ENCODE measurements at places on chromosomes 7 and 10.

DNA sequence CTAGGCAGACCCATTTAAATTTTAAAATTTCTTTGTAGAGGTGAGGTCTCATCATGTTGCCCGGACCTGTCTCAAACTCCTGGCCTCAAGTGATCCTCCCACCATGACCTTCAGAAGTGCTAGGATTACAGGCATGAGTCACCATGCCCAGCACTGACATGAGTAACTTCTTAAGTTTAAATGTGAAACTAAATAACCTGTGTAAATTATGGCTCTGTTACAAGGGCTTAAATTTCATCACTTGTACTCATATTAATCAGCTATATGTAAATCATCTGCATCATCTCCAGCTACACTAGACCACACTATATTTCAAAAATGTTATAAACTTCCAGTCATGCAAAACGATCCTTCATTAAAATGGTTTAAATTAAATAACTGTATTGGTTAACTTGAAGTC, 56.1 kb downstream of the ATAD1 start:
- DNase-seq = no peak

- DNase-seq = no peak
These were observed 3.2 kb upstream of the DGKB start for GRCh38 chr7:14905764-14906163.

DNA sequence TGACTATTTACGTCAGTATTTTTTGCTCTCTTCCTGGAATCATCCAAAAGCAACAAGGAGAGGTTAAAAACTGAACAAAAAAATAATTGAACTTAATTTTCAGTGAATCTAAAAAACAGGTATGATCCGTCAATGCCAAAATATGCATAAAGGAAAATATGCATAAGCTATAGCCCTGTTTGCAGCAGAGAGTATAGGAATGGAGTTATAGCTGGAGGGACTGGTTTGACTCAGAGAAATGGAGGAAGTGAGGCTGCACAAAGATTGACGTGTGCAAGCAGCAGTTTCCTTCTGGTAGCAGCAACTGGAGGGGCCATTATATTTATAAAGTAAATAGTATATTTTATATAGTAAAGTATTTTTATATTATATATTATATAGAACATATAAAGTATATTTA, 37.1 kb downstream of the GNG11 start:
- no peak for DNase-seq

DNA sequence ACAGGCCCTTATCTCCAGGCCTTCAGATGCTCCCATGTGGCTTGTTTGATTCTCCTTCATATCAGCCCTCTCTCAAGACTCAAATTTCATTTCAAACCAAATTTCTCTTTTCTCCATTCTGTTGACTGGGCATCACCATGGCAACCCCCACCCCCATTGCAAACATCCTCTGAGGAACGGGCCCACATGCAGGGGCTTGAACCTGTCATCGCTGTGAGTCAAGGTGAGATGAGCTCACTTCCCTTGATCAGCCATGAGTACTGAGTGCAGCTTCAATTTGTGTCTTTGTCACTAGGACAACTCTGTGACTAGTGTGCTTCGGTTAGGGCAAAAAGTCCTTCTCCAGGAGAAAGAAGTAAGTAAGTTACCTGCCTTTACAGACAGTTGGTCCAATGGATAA, 41.9 kb downstream of the CALML3 start:
- DNase-seq = no peak

DNA sequence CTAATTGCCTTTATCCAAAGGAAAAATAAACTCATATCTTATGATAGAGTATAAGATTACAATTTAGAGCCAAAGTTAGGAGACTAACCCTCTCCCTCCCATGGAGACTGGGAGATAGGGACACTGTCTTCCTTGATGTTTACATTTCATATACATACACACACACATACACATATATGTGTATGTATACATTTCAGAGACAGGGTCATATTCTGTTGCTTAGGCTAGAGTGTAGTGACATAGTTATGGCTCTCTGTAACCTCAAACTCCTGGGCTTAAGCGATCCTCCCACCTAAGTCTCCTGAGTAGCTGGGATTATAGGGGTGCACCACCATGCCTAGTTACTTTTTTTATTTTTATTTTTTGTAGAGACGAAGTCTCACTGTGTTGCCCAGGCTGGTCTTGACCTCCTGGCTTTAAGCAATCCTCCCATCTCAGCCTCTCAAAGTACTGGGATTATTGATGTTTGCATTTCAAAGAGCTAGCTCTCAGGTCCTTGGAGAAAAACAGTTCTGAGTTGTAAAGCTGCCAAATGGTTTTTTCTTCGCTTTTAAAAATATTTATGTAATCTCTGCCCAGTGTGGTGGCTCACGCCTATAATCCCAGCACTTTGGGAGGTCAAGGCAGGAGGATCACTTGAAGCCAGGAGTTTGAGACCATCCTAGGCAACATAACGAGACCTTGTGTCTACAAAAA, 8.1 kb upstream of the REPIN1 start:
- no peak for DNase-seq

Measured in amygdala (tissue), 56 donors.